ENCODE measurements at places on chromosomes 12 and 14.

DNA sequence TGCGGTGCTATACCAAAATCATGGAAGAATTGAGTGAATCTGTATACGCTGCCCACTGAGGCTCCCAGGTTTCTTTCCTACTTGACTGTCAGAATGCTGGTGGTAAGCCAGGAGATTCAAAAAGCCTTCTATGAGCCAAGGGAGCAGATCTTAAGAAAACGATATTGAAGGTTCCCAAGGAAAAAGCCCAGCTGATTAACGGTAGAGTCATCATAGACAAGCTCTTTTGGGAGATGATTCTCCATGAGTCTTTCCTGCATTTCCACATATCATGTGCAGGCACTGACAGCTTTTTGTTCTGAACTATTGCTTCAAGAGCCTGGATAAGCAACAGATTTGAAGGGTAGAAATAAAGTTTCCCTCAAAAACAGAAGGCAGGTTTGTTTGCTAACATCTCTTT, 17.5 kb downstream of the SLC35F4 start:
- no peak for DNase-seq

DNA sequence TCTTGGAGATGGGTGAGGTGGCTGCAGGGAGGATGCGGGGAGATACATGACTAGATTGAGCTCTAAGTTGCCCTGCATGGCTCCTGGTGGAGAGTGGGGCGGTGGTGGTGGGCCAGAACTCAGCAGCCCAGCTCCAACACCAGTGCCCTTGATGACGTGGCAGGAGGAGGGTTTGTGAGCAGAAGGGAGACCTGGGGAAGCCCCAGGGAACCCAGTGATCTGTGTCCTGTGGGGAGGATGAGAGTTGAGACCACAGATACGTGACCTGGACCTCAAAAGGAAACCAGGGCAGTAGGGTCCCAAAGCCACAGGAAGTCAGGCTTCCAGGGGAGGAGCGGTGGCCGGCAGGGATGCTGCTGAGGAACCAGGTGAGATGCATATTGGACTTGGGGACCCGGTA, 989.1 kb upstream of the TMEM132C start:
- no peak for DNase-seq

DNA sequence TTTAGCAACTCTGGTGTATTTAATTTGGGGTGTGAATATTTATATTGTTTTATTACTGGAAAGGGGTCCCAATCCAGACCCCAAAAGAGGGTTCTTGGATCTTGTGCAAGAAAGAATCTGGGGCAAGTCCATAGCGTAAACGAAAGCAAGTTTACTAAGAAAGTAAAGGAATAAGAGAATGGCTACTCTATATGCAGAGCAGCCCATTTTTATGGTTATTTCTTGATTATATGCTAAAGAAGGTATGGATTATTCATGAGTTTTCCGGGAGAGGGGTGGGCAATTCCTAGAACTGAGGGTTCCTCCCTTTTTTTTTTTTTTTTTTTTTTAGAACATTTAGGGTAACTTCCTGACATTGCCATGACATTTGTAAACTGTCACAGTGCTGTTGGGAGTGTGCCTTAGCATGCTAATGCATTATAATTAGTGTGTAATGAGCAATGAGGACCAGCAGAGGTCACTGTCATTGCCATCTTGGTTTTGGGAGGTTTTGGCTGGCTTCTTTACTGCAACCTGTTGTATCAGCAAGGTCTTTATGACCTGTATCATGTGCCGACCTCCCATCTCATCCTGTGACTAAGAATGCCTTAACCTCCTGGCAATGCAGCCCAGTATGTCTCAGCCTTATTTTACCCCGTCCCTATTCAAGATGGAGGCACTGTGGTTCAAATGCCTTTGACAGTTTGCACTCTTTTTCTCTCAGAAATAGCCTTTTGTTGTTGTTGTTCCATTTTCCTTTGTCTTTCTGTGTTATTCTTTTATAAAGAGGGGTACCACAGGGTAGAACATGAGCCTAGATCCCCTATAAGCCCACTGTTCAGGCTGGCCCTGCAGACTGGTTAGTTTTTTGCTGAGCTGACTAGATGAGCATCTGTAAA, 75.5 kb upstream of the DCD start:
- no peak for DNase-seq

DNA sequence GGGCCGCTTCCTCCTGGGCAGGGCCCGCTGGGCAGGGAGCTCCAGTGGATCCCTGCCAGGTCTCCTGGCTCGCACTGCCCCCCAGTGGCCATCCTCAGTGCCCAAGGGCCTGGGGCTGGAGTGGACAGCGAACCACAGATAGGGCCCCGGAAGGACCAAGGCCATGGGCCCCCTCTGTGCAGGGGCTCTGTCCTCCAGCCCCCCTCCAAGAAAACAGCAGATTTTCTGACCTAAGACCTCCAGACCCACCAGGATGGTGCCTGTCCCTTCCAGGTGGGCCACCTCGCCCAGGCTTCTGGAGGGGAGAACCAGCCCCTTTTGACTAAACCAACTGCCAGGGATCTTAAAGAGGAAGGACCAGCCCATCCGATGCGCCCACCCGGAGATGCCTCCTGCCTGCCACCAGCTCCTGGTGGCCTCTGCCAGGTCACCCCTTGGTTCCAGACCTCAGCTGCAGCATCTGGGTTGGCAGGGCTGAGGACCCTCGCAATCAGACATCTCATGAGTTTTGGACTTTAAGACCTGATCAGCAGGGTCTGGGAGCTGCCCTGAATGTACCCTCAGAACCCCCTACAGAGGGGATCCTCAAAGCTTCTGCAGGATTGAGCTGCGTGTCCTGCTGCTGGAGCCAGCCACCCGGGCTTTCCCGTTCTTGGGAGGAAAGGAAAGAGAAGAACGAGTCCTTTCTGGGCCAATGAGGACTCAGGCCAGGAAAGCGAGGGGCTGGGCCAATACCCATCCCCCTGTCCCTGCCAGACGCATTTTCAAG, 325.8 kb upstream of the DIO3 start:
- DNase-seq: no peak

- no peak for DNase-seq
Measured at GRCh38 chr12:109768901-109769670, 55.5 kb downstream of the FAM222A start.

- no peak for DNase-seq
Measured at GRCh38 chr12:51508285-51508684, 82.7 kb upstream of the SCN8A start.

DNA sequence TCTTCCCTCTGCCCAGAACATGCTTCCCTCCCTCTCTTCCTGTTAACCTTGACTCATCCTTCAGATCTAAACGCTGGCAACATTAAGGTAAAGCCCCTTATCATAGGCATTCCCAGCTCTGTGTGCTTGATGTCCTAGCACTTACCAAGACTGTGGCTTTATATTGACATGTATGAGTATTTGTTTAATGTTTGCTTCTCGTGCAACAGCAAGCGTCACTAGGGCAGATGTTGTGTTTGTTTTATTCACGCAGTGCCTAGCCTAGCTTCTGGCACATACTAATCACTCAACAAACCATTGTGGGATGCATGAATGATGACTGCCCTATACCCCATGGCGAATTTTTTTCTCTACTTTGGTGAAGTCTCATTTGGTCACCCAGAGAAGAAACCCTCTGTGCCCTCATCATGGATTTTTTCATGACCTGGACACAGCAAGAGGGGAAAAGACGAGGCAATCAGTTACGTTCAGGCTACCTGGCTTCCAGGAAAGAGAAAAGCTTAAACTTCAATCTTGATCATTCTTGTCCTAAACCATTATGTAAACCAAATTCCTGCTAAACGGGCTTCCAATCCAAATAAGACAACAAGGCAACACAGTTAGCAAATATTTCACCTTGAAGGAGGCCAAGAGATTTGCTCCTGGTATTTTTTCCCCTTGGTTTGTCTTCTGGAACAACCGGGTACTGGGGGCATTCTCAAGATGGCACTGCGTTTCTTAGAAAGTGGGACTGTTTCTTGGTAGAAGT, 47.9 kb upstream of the SOCS2 start:
- no peak for DNase-seq

- DNase-seq: no peak
Measured at GRCh38 chr14:39212693-39213092, 21.0 kb upstream of the MIA2 start.

GRCh38 chr14:56552615-56553014, 27.0 kb upstream of the TMEM260 start:
- DNase-seq: no peak

DNA sequence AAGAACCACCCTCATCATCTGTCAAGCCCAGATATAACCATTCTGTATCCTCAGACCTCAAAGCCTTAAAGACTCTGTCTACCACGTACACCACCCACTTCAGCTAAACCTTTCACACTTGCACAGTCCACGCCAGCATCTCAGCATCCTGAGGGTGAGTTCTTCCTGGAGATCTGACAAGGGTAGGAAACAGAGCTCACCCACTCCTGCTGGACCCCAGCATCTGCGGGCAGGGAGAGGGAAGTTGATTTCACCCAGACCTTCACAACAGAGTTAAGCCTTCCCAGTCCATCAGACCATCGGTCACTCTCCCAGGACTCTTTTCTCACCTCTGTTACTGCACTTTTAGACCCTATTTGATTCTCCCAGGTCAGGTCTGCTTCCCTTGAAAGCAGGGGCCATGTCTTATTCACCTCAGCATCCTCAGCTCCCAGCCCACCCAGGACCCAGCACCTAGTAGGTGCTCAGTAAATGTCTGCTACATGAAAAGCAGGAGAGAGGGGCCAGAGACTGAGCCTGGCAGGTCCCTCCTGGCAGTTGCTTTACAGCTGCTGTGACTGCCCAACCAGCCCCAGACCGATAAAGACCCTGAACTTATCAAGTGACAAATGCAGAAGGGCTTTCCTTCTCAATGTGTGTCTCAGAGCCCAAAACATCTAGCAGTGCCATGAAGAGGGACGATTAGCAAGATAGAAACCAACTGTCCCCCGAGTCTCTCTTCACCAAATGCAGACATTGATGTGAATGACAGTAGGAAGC, 34.1 kb downstream of the ANO2 start:
- no peak for DNase-seq

DNA sequence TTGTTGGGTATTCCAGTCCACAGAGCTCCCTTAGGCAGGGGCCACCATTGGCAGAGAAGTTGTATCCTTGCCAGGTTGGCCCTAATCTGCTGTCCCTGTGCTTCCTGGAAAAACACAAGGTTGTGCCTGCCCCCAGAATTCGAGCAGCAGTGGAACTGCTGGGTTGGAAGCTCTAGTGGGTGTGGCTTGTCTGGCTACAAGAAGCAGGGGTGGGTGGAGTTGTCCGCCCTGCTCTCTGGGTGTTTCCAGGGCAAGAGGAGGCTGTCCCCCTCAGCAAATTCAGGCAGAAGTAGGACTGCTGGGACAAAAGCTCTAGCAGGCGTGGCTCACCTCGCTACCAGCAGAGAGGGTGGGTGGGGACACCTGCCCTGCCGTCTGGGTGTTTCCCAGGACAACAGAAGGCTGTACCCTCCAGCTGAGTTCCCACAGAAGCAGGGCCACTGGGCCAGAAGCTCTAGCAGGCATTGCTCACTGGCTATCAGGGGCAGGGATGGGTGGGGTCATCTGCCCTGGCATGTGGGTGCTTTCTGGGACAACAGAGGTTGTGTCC, 72.8 kb upstream of the NPAS3 start:
- no peak for DNase-seq

DNA sequence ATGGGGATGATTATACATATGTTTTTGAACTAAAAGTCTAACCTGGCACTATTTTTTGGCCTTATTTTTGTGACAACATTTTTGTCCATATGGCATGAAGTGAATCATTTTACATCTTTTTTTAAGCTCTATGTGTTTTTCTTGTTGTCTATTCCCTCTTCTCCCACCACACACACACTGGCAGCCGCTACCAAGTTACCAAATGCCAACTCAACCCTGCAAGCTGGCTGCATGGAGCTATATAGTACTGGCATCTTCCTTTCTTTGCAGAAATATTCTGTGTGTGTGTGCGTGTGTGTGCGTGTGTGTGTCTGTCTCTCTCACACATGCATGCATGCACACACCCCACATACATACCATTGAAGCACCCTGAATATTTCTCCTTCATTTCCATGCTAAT, 278.9 kb upstream of the SOX5 start:
- DNase-seq: no peak

GRCh38 chr14:52352569-52352968, 38.5 kb downstream of the PTGER2 start:
- DNase-seq: no peak

DNA sequence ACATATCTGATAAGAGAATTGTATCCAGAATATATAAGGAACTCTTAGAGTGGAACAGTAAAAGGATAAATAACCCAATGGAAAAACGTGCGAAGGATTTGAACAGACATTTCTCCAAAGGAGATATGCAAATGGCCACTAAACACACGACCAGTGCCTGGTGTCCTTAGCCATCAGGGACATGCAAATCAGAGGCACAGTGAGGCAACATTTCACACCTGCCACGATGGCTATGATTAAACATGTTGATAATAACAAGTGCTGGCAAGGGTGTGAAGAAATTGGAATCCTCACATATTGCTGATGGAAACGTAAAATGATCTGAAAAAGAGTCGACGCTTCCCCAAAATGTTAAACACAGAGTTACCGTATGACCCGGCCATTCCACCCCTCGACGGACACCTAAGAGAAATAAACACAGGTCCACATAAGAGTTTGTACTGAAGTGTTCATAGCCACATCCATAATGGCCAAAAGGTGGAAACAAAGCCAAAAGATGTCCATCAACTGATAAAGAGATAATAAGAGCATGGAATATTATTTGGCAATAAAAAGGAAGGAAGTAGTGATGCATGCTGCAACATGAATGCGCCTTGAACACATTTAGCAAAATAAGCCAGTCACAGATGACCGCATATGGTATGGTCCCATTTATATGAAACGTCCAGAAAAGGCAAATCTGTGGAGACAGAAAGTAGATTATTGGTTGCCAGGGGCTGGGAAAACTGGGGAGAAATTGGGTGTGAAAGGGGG, 6.3 kb upstream of the TMEM121 start:
- DNase-seq: no peak

GRCh38 chr14:46940611-46941010, 289.0 kb upstream of the RPL10L start:
- no peak for DNase-seq

DNA sequence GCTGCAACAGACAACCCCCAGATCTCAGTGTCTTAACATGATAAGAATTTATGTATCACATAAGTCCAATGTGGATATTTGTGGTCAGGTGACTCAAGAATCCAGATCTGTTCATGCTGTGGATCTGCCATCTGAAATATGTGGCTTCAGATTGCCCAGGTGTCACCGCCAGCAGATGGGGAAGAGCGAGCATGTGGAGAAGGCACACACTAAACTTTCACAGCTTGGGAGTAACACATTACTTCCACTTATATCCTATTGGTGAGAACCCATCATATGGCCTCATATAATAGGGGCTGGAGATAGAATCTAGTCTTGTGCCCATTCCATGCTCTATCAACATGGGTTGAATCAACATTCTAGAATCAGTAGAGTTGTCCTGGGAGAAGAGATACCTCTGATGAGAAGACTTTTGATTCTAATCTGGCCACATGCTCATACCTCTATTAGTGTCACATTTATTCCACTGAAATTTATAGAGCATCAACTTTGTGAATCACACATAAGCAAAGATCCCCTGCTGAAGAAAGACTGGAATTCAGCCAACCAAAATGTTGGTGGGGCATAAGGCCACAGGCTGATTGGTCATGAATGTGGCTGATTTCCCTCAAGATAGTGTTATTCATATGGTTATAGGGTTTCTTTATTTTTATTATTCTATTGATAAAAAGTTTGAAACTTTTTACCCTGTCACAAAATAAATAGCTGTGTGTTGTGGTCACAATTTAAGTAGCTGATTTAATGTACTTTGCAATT, 6.0 kb upstream of the CALCOCO1 start:
- DNase-seq: no peak

Data from stimulated activated CD8-positive, alpha-beta memory T cell treated with anti-CD3 and anti-CD28 coated beads, Interleukin-15, amount 100 ng/mL, for 4 hours (primary cell).